ENCODE measurements at places on chromosomes 6 and 20. TPM values are rescaled to one million over a fixed set of nuclear protein-coding genes. Genes with fewer than 3 reads are reported as not detected.

The SOX18 gene
- total RNA-seq = 1.9 TPM

The NKX2-2 gene
- total RNA-seq = not detected

The MROH8 gene
- 0.70 TPM for total RNA-seq

The PDE7B gene
- 1.1 TPM for total RNA-seq

The PRPF6 gene
- total RNA-seq = 58.4 TPM
